ENCODE measurements at places on chromosomes 2 and 18.
A peak's percentile ranks its signal among the peaks of the same experiment; 100 is the strongest.

DNA sequence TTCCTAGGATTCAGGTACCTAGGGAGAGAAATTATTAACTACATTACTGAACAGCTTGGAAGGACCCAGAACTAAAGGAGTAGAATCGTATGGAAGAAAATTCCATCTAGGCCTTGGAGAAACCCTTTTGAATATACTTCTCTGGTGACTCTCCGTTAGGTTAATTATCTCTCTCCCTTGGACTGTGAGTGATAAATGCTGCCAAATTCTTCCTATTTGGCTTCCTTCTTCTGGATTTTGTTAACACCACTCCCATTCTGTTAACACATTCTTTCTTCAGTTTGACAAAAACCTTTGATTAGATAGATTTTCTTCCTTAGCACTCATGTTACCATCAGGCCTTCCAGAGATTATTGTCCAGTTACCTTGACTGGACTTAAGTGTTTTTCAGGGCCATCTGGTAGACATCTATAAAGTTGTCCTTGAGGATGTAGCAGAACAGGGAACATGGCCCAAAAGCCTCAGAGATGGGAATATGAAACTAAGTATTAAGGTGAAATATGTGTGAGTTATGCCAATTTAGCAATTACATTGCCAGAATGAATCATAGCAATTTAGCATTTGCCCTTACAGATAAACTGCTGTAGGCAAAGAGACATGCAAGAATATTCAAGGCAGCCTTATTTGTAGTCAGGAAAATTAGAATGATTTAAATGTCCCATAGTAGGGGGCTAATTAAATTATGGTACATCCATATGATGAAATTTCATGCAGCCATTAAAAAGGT lies 6.7 kb downstream of the CYP27A1 start:
- no peak for DNase-seq

- no peak for DNase-seq
Measured at GRCh38 chr2:174997110-174997509, 8.1 kb downstream of the CHN1 start.

GRCh38 chr2:36616947-36617346 lies 19.0 kb upstream of the FEZ2 start:
- DNase-seq, result no peak

- DNase-seq, result peak; percentile 60
Measured at GRCh38 chr2:46163098-46163430, 134.1 kb upstream of the EPAS1 start.

DNA sequence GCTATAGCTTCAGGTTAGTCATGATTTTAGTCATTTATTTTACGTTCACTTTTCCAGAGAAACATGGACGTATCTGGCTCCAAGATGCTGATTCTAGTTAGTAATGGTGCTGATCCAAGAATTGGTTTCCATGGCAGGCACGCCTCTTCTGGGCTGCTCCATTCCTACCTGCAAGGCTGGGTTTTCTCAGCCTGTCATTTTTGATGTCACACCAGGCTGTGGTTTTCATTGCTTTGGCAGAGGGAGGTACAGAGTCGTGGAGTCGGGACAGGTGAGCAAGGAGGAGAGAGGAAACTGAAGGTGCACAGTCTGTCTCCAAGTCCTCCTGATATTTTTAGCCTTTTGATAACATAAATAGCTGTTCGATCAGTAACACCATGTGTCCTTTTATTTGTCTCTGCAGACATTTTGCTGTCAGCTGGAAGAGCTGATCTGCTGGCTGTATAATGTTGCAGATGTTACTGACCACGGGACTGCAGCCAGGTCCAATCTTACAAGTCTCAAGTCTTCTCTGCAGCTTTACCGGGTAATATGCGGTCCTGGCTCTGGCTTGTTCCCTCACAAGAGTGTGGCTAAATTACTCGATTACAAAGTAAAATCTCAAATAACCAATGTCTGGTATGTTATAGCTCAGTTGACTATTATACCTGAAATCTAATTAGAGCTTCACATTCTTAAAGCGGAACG lies 17.8 kb downstream of the CEP68 start:
- no peak for DNase-seq
